ENCODE measurements at places on chromosomes 6 and 20. TPM values are rescaled to one million over a fixed set of nuclear protein-coding genes. Genes with fewer than 3 reads are reported as not detected.
A peak's percentile ranks its signal among the peaks of the same experiment; 100 is the strongest.

DNA sequence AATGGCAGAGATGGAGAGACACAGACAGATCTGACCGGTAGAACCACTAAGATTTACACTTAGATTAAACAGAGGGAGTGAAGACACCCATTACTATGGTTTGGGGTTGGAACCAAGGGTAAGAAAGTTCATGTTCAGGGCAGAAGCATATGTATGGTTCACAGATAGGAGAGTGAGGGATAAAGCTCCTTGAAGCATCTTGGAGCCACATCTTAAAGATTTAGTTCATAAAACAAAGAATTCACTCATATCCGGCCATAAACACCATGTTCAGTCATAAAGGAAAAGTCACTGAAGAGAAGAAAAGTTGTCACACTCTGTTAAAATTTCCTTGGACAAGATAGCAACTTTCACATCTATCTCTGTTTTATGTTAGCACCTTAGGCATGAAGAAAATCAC lies 18.0 kb downstream of the STX7 start:
- no peak overlapping the region for H3K4me3 ChIP-seq
- H3K4me1 ChIP-seq, result peaks cover 37% of the 10 kb centered on the region

DNA sequence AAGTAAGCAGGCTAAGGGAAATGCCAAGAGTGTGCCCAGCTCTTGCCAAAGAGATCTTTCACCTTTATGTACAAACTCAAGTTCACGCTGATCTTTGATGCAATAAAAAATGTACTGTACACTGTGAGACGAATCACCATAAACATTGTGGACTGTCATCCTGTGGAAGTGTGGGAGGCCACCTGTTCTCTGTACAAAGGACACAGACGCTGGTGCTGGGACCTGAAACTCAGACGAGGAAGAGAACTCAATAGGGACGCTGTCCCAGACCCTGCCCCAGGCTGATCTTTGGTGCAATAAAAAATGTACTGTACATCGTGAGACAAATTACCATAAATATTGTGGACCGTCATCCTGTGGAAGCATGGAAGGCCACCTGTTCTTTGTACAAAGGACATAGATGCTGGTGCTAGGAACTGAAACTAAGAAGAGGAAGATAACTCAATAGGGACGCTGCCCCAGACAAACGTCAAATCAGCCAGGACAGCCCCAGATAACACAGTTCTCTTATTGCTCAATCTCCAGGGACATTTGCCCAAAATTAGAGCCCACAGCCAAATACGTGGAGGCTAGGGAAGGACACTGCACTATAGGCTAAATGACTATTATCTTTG lies 312.7 kb upstream of the SGK1 start:
- no peak overlapping the region for H3K4me3 ChIP-seq
- H3K36me3 ChIP-seq, result no peaks in the 10 kb centered on the region
- DNase-seq, result no peak

GRCh38 chr6:74319292-74319691 lies 623.3 kb downstream of the CD109 start:
- no peaks in the 10 kb centered on the region for H3K27me3 ChIP-seq
- DNase-seq, result no peak
- no peaks in the 10 kb centered on the region for H3K36me3 ChIP-seq
- no peak overlapping the region for H3K4me3 ChIP-seq

DNA sequence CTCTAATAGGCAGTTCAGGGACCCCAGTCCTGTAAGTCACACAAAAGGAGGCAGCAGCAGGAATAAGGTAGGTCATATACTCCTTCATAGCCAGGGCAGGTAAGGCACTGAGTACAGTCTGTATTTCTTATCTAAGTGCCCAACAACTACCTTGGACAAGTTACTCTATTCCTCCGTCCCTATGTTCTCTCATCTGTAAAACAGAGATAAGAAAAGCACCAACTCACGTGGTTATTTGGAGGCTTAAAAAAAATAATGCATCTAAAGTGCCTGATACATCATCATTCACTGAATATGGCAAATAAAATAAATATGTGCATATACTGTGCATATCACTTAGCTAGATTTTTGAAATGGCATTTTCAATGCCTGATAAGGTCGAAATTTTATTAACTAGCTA lies 298.1 kb upstream of the CDYL start:
- no peaks in the 10 kb centered on the region for H3K36me3 ChIP-seq
- no peaks in the 10 kb centered on the region for H3K27me3 ChIP-seq
- DNase-seq, result no peak
- H3K4me3 ChIP-seq, result no peak overlapping the region
- no peaks in the 10 kb centered on the region for H3K4me1 ChIP-seq

The SASH1 gene
- 0.52 TPM for total RNA-seq

- H3K27ac ChIP-seq, result no peak overlapping the region
- no peaks in the 10 kb centered on the region for H3K36me3 ChIP-seq
Observed at GRCh38 chr6:6452002-6452401, 131.5 kb upstream of the F13A1 start.

- no peaks in the 10 kb centered on the region for H3K27me3 ChIP-seq
- H3K27ac ChIP-seq, result no peak overlapping the region
- H3K4me3 ChIP-seq, result no peak overlapping the region
- no peak for DNase-seq
Observed at GRCh38 chr20:14489544-14489943, 152.1 kb upstream of the FLRT3 start.

DNA sequence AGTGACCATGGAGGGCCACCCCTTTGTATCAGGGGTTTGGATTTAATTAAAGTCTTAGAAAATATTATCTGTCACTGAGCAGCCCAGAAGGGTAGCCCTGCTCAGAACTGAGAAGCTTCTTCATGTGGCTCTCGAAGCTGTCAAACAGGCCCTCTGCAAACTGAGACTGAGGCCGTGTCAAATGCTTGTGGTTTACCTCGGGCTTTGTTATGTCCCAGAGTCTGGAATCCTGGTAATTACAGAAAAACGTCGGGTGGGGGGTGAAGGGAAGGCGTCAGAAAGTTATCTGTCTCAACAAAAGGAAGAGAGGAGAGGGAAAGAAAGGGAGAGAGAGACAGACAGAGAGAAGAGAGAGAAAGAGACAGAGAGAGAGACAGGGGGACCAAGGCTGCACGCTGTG lies 200.8 kb downstream of the BMP7 start:
- H3K27me3 ChIP-seq, result peaks cover 15% of the 10 kb centered on the region
- H3K4me1 ChIP-seq, result no peaks in the 10 kb centered on the region
- H3K27ac ChIP-seq, result no peak overlapping the region
- H3K4me3 ChIP-seq, result no peak overlapping the region
- DNase-seq, result no peak

GRCh38 chr6:7132398-7133035 lies 24.8 kb downstream of the RREB1 start:
- H3K27me3 ChIP-seq, result no peaks in the 10 kb centered on the region
- peaks cover 37% of the 10 kb centered on the region for H3K36me3 ChIP-seq
- no peak overlapping the region for H3K27ac ChIP-seq
- no peak for DNase-seq
- no peak overlapping the region for H3K4me3 ChIP-seq
- H3K4me1 ChIP-seq, result peaks cover 74% of the 10 kb centered on the region

The THBD gene
- not detected for total RNA-seq

GRCh38 chr20:60057123-60057865 lies 99.1 kb downstream of the CDH26 start:
- H3K4me3 ChIP-seq, result peak overlapping the region; percentile 70
- H3K36me3 ChIP-seq, result no peaks in the 10 kb centered on the region
- H3K4me1 ChIP-seq, result peaks cover 38% of the 10 kb centered on the region
- peak; percentile 57 for DNase-seq
- peak overlapping the region; percentile 85 for H3K27ac ChIP-seq

- H3K27ac ChIP-seq, result no peak overlapping the region
- no peaks in the 10 kb centered on the region for H3K27me3 ChIP-seq
- H3K4me1 ChIP-seq, result no peaks in the 10 kb centered on the region
- no peak for DNase-seq
- H3K4me3 ChIP-seq, result no peak overlapping the region
Observed at GRCh38 chr20:19113343-19113930, 99.0 kb upstream of the SLC24A3 start.

- no peak overlapping the region for H3K4me3 ChIP-seq
- H3K36me3 ChIP-seq, result no peaks in the 10 kb centered on the region
- H3K27ac ChIP-seq, result no peak overlapping the region
Observed at GRCh38 chr6:83474309-83474708, 38.0 kb upstream of the PRSS35 start.

The CAPN11 gene
- 0.30 TPM for total RNA-seq

DNA sequence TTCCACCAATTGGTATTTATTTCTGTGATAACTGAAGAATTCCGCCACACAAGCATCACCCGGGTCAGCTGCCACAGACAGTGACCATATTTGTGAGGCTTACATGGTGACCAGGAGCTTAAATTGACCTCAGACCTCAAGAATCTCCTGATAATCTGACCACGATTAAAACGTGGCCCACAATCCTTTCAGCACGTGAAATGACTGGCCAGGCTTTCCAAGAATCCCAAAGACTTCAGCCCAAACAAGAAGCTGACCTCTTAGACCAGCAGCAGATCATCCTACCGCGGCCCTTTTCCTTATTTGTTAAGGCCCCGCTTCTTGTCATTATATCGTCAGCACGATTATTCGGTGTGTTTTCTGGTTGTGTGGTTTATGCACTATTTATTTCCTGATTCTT lies 45.6 kb upstream of the CD93 start:
- H3K4me3 ChIP-seq, result no peak overlapping the region
- DNase-seq, result no peak
- H3K36me3 ChIP-seq, result no peaks in the 10 kb centered on the region
- peaks cover 2% of the 10 kb centered on the region for H3K27me3 ChIP-seq
- H3K4me1 ChIP-seq, result peaks cover 5% of the 10 kb centered on the region
- H3K27ac ChIP-seq, result no peak overlapping the region

GRCh38 chr6:41371992-41372831 lies 36.8 kb downstream of the NCR2 start:
- DNase-seq, result no peak
- peak overlapping the region; percentile 61 for H3K4me3 ChIP-seq
- peak overlapping the region; percentile 25 for H3K27ac ChIP-seq
- peaks cover 9% of the 10 kb centered on the region for H3K4me1 ChIP-seq
- H3K36me3 ChIP-seq, result no peaks in the 10 kb centered on the region

The TAP2 gene
- 162 TPM for total RNA-seq

- H3K4me3 ChIP-seq, result peak overlapping the region; percentile 94
- H3K27me3 ChIP-seq, result no peaks in the 10 kb centered on the region
- no peak for DNase-seq
- H3K27ac ChIP-seq, result peak overlapping the region; percentile 94
- H3K4me1 ChIP-seq, result peaks cover 44% of the 10 kb centered on the region
Observed at GRCh38 chr6:157020881-157021343, 243.7 kb downstream of the ARID1B start.

GRCh38 chr6:122749451-122750050 lies 30.0 kb upstream of the FABP7 start:
- H3K4me1 ChIP-seq, result peaks cover 19% of the 10 kb centered on the region
- no peak for DNase-seq
- H3K27me3 ChIP-seq, result no peaks in the 10 kb centered on the region
- no peaks in the 10 kb centered on the region for H3K36me3 ChIP-seq

The TSBP1 gene
- not detected for total RNA-seq

DNA sequence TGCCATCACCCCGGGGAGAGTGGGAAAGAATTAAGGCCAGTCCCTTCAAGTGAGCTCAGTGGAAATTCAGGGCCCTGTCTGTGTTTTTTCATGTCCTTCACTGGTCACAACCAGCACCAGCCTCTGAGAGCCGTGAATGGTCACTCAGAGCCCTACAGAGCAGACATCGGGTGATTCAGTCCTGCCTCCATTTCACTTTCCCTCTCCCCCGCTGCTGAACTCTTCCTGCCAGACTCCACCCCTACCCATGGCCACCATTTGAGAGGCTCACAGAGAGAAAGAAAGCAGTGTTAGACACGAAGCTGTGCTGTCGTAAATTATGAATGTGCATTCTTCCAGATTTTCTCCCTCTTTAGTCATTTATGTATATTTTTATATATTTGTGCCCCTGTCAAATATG lies 5.4 kb downstream of the R3HDML start:
- no peaks in the 10 kb centered on the region for H3K4me1 ChIP-seq
- H3K27me3 ChIP-seq, result peaks cover 3% of the 10 kb centered on the region
- H3K27ac ChIP-seq, result no peak overlapping the region
- no peaks in the 10 kb centered on the region for H3K36me3 ChIP-seq

GRCh38 chr20:32495949-32496348 lies 89.2 kb downstream of the NOL4L start:
- H3K4me1 ChIP-seq, result no peaks in the 10 kb centered on the region
- DNase-seq, result no peak
- no peaks in the 10 kb centered on the region for H3K27me3 ChIP-seq
- H3K36me3 ChIP-seq, result peaks cover 3% of the 10 kb centered on the region

DNA sequence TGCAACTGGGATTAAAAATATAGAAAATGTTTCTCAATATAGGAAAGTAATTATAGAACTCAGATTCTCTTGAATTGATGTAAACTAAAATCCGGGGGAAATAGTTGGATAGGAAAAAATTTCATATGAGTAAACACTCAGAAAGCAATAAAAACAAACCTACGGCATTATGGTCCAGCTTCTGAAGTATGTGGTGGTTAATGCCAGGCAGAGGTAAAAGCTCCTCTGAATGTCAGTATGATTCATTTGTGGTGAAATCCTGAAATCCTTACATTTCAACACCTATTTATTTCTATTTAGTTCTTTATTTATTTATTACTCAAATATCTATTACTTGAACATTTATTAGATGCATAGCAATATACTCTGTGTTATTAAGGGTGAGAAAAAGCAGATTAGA lies 145.1 kb downstream of the RIMS1 start:
- H3K4me3 ChIP-seq, result no peak overlapping the region
- H3K36me3 ChIP-seq, result no peaks in the 10 kb centered on the region
- no peak overlapping the region for H3K27ac ChIP-seq
- DNase-seq, result no peak
- no peaks in the 10 kb centered on the region for H3K4me1 ChIP-seq
- no peaks in the 10 kb centered on the region for H3K27me3 ChIP-seq

DNA sequence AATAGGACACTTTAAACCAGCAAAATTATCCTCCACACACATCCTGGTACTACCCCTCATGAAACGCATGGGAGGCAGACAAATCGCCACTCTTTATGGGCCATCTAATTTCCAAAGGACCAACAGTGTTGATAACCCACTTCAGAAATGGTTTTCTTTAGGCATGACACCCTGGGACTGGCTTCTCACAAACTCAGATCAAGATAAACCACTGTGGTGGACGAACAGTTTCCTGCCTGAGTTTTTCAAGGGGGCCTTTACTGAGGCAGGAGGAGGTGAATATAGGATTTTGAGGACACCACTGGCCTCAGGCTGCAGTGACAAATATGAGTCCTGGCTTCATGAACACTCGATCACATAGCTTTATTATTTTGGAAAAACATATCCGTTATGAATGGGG lies 26.0 kb downstream of the TRAM2 start:
- H3K27me3 ChIP-seq, result no peaks in the 10 kb centered on the region
- H3K4me1 ChIP-seq, result peaks cover 15% of the 10 kb centered on the region
- no peak for DNase-seq
- no peaks in the 10 kb centered on the region for H3K36me3 ChIP-seq
- no peak overlapping the region for H3K4me3 ChIP-seq

DNA sequence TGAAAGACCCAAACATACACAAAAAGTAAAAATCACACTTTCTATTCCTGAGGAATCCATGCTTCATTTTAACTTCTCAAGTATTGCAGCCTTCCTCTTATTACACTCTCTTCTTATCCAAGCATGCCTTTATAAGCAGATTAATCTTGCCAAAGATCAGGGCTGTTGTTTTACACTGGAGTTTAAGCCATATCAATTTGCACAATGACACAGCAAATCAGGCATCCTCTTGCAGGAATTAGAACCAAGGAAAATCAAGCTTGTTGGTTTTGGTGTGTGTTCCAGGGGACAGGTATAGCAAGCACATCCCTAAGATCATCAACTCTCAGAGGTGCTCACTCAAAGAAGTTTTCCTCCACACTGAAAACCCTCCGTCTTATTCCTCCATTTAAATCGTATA lies 69.5 kb downstream of the CYP39A1 start:
- H3K27me3 ChIP-seq, result peaks cover 7% of the 10 kb centered on the region
- H3K36me3 ChIP-seq, result no peaks in the 10 kb centered on the region
- DNase-seq, result no peak
- no peaks in the 10 kb centered on the region for H3K4me1 ChIP-seq

- H3K27ac ChIP-seq, result no peak overlapping the region
- no peaks in the 10 kb centered on the region for H3K27me3 ChIP-seq
- no peak for DNase-seq
- no peaks in the 10 kb centered on the region for H3K36me3 ChIP-seq
- no peak overlapping the region for H3K4me3 ChIP-seq
Observed at GRCh38 chr20:23925789-23926525, 46.4 kb upstream of the CST5 start.
